ENCODE measurements at places on chromosomes 2 and 18.

GRCh38 chr2:28583899-28584553 lies 88.2 kb downstream of the PLB1 start:
- peak; percentile 54 for DNase-seq

- DNase-seq, result no peak
These were observed 1142.7 kb downstream of the CNTNAP5 start for GRCh38 chr2:125167820-125168219.

- no peak for DNase-seq
These were observed 115.8 kb upstream of the SIX3 start for GRCh38 chr2:44825702-44826101.

DNA sequence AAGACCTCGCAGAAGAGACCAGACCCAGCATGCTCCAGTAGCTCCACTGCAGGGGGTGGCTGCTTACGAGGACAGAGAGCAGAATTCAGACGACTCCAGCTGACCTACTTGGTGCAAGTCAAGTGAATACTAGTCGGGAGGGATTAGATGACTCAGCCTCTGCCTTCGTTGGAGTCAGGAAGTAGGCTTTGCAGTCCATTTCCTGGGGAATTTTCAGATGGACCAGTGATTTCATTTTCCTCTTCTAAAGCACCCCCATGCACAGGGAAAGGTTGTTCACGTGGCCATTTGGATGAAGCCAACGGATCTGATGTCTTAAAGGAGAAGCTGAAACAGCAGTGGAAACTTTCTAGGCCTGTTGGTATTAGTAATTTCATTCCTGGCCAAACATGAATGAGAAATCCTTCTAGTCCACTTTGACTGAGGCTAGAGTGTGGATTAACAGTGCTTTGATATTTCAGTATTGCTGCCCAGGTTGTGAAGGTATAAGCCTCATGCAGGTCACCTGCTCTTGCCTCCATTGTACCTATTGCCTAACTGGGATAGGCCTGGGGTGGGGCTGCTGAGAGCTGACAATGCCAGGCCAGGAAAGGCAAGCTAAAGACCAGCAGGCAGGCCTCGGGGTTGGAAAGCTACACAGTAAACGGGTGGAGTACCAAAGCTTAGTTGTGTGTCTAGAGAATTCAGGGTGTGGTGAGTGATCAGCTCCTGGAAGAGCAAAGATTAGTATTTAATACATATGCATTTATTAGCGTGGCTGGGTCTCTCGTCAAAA lies 117.6 kb upstream of the FOSL2 start:
- no peak for DNase-seq

- peak; percentile 83 for DNase-seq
These were observed 46.1 kb downstream of the TMEM185B start for GRCh38 chr2:120177001-120177621.

DNA sequence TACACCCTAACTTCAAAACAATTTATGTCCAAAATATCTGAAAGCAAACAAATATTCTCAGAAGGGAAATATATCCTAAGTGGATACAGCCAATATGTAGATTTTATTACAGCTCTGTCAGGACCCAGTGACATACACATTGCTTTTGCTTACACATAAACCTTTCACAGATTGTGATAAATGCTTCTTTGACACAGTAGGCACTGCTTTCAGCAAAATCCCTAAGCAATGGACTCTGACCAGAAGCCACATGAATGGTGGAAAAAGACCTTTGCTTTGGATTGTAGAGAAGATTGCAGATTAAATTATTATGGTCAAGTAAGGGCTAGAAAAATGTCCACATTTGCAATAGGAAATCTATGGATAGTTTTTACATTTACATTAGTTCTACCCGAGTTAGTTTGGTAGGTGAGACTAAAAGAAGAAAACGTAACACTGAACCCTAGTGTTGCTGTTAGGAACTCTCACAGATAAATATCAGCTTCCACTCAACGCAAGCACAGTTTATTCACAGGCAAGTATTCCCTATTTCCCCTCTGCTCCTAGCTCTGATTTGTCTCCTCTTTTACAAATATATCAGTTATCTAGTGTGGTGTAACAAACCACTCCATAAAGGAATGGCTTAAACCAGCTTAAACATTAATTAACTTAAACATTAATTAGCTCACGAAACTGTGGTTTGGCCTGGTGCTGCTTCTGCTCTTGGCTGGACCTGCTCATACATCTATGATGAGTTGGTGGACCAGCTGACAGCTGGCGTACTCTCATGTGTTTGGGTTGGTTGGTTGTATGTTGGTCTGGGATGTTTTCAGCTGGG lies 23.6 kb upstream of the SERPINE2 start:
- DNase-seq, result no peak

DNA sequence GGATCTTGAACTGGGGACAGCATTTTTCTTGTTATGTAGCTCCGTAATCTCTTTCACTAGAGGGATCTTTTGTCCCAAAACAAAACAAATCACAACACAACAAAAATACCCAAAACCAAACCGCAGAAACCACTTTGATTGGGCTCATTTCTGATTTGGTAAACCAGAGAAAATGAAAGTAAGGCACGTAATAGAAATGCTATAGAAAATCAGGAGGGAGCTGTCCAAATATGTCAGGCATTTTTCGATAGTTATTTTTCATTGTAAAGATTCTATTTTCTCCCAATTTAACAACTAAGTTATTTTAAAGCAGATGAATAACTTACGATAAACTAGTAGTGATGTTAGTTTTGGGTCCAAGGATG lies 406.5 kb downstream of the XIRP2 start:
- no peak for DNase-seq

DNA sequence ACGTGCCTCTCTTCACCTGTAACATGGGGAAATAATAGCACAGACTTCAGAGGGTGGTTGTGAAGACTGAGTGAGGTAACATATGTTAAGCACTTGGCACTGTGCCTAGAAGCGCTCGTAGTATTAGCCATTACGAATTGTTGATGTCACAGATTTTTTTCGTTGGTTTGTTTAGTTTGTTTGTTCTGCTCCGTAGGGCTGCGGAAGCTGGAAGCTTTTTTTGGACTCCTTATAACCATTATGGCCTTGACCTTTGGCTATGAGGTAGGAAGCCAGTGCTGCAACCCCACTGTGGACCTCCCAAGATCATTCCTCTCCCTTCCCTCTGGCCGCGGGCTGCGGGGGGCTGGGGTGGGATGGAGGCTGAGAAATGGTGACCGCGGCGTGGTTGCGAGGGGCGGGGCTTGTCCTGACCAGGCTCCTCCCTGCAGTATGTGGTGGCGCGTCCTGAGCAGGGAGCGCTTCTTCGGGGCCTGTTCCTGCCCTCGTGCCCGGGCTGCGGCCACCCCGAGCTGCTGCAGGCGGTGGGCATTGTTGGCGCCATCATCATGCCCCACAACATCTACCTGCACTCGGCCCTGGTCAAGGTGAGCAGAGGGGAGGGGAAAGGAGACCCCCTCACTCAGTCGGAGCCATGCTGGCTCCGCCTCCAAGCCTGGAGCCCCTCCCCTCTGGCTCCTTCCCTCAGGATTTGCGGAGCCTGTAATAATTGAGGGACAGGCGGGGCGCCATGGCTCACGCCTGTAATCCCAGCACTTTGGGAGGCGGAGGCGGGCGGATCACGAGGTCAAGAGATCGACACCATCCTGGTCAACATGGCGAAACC lies 5.5 kb downstream of the SLC11A1 start:
- DNase-seq, result peak; percentile 7

- DNase-seq, result peak; percentile 35
These were observed 36.5 kb downstream of the GPD2 start for GRCh38 chr2:156472686-156473085.

- no peak for DNase-seq
These were observed 33.1 kb downstream of the CHN1 start for GRCh38 chr2:174971868-174972781.

- DNase-seq, result no peak
These were observed 124.7 kb upstream of the ZNF516 start for GRCh38 chr18:76619621-76620315.

DNA sequence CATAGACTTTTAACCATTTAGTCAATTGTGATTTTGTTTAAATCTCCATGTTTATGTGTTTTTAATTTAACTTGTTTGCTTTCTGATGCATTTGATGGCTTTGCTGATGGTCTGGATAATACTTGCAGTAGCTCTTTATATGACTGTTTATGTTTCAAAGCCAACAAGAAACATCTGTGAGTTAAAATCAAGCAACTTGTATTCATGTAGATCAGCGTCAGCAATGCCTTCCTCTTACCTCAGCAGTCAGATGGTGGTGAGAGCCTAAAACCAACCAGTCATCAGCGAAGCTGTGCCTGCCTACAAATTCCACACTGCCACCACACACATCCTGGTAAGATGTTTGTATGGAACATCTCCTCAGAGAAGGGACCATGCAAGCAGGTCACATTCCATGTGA lies 231.9 kb downstream of the PTGR3 start:
- no peak for DNase-seq

DNA sequence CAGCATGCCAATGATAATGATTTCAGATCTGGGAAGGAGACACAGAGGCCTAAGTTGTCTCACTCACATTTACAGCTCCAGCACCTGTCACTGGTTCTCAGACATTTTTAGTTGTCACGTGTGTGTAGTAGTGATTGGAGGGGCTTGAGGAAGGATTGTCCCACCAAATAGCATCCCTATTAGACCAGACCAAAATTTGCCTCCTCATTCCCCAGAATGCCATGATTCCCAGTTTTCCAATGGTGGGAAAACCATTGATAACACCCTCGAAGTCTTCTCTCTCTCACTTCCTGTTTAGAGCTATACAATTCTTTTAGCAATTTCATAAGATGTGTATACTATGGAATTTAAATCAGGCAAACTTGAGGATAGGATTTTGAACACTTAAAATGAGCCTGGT lies 52.5 kb downstream of the CCDC141 start:
- no peak for DNase-seq

- DNase-seq, result no peak
These were observed 520.5 kb downstream of the KCNJ3 start for GRCh38 chr2:155218945-155219344.

DNA sequence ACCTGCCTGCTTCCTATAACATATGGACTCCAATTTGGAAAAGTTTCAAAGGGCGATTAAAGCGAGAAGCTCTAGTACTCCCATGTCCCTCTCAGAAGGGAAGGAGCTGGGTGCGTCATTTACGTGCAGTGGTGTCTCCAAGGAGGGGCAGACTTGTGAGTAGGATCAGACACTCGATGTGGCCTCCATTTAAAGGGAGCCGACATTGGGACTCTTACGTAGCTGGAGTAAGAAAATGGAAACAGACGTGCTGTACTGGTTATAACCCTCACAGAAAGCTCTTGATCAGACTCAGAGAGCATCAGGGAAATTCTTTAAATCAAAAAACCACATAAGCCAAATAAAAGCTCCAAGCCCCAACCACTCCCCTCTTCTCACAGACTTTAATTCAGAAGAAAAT lies 198.5 kb downstream of the KLHL29 start:
- DNase-seq, result no peak

GRCh38 chr2:138475277-138475776 lies 26.2 kb upstream of the SPOPL start:
- no peak for DNase-seq

GRCh38 chr2:162458240-162458639 lies 114.3 kb downstream of the GCA start:
- no peak for DNase-seq

GRCh38 chr18:43322132-43322531 lies 44.8 kb upstream of the SYT4 start:
- DNase-seq, result no peak

- DNase-seq, result no peak
These were observed 66.4 kb downstream of the TSHZ1 start for GRCh38 chr18:75276818-75277609.

DNA sequence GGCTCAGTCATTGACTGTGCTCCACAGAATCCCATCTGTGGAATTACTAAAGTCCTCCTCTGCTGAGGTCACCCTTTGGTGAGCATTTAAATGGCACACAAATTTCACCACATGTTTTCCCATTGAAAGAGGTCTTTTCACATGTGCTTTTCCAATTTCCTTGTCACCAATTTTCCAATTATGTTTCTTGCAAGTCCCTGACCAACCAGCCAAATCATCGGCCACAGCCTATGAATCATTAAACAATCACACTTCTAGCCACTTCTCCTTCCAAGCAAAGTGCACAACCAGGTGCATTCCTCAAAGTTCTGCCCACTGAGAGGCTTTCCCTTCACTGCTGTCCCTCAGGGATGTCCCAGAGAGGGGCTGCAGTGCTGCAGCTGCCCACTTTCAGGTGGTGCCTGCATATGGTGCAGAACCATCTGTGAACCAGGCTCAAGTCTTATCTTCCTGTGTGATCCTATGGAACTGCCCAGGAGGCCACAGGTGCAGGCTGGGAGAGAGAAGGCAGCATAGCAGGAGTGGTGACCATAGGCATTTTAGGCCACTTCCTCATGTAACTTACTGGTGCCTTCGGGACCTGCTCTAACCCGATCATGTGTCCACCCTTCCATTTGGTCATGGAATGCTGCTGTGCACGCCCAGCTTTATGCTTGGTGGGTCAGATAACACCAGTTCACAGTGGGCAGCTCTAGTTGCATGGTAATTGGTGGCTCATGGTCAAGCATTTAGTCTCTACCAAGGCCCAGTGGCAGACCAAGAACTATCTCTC lies 153.0 kb downstream of the SEPTIN10 start:
- no peak for DNase-seq

- DNase-seq, result no peak
These were observed 30.0 kb downstream of the CROCC2 start for GRCh38 chr2:240936106-240936505.

GRCh38 chr2:164388511-164388910 lies 232.8 kb downstream of the GRB14 start:
- DNase-seq, result no peak

GRCh38 chr2:2171624-2172023 lies 159.5 kb downstream of the MYT1L start:
- DNase-seq, result no peak

GRCh38 chr18:12748671-12749070 lies 45.8 kb downstream of the PSMG2 start:
- no peak for DNase-seq

DNA sequence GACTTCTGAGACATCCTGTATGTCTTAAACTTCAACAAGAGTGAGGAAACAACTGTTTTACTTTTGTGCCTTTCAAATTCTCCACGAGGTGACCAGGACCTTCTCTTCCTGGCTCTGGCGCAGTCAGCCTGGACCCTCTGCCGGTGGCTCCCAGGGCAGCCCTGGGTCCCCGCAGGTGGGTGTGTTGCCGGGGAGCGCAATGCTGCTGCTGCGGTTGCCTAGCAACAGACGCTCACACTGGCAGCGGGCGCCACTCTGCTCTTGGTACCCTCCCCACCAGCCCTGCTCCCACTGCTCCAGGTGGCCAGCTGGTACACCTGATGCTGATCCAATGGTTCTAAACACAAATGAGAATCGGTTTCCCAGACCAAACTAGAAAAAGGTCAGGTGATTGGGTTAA lies 58.7 kb downstream of the GNAL start:
- DNase-seq, result no peak

DNA sequence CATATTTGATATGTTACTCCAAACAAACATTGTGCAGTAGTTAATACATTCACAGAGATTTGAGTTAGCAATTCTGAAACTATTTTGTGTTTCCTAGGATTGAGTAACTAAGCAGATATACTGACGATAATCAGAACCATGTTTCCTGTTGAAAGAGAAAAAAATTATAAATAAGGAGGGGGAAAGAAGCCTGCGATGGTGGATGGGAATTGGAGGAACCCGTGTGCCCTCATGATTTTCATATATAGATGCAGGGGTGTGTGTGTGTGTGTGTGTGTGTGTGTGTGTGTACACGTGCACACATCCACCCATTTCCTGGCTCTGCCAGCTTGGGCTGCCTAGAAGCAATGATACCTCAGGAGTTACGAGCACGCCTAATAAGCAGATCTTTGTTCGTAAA lies 56.9 kb downstream of the LPIN2 start:
- peak; percentile 47 for DNase-seq
